ENCODE measurements at places on chromosomes 2 and 18. TPM values are rescaled to one million over a fixed set of nuclear protein-coding genes. Genes with fewer than 3 reads are reported as not detected.

MOGAT1 gene
- total RNA-seq: 0.62 TPM

USP40 gene
- 13.6 TPM for total RNA-seq

DNA sequence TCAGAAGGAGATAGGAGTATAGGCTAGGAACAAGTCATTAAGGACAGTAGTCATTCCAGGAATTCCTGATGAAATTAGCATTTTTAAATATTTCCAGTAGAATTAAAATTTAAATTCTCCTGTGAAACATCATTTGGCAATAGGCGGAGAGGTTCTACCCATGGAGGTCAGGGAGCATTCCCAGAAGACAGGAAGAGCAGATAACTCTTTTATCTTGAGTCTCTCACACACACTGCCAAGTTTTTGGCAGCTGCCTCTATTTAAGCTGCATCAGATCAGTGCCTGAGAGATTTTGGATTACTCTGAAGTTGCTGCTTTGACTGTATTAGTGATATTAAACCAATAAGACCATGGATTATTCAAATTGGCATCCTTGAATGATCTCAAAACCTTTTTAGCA, 714.7 kb downstream of the EPHA4 start:
- peaks cover 24% of the 10 kb centered on the region for H3K4me1 ChIP-seq
- no peak overlapping the region for H3K27ac ChIP-seq
- H3K27me3 ChIP-seq: peaks cover 4% of the 10 kb centered on the region
- no peak for DNase-seq
- H3K36me3 ChIP-seq: no peaks in the 10 kb centered on the region

DNA sequence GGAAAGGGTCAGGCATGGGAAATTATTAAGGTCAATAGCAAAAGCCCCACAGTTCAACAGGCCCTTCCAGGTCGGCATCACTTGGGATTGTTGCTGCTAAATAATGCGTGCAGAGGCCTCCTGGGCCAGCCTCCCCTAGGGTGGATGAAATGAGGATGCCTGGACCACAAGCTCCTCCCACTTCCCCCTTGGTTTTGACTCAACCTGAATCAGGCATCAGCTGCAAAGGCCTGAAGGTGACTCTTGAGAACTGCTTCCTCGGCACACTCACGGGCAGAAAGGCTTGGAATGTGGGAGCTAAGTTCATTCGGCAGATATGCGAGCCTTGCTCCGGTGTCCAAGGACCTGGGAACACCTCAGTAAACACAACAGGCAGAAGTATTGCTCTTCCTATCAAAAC, 69.3 kb downstream of the MBP start:
- DNase-seq: no peak
- H3K27me3 ChIP-seq: no peaks in the 10 kb centered on the region
- H3K4me3 ChIP-seq: no peak overlapping the region
- no peak overlapping the region for H3K27ac ChIP-seq

DNA sequence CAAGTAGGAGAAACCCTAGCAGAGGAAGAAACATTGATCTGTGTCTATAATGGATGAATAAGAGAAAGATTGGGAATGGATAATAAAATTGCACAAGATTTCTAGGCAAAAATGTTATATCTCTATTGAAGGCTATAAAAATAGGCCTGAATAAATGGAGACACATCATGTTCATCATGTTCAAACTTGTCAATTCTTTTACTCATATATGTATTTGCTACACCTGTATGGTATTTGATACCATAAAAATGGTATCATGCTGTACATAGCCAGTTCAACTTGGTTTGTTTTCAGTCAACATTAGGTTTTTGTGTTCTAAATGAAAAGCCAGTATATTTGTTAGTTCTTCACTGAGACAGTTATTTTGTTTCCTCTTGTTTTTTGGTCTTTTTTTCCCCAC, 132.2 kb upstream of the RNF152 start:
- H3K27me3 ChIP-seq: no peaks in the 10 kb centered on the region
- DNase-seq: no peak
- H3K27ac ChIP-seq: no peak overlapping the region

- H3K36me3 ChIP-seq: no peaks in the 10 kb centered on the region
- H3K4me1 ChIP-seq: peaks cover 26% of the 10 kb centered on the region
- DNase-seq: no peak
- H3K27ac ChIP-seq: no peak overlapping the region
- H3K4me3 ChIP-seq: peak overlapping the region; percentile 85
- peaks cover 64% of the 10 kb centered on the region for H3K27me3 ChIP-seq
Measured at GRCh38 chr2:192196421-192197194, 1.9 kb upstream of the TMEFF2 start.

GRCh38 chr18:48318436-48318835, 90.7 kb downstream of the ZBTB7C start:
- no peak overlapping the region for H3K27ac ChIP-seq
- DNase-seq: peak; percentile 31
- peaks cover 24% of the 10 kb centered on the region for H3K4me1 ChIP-seq

DNA sequence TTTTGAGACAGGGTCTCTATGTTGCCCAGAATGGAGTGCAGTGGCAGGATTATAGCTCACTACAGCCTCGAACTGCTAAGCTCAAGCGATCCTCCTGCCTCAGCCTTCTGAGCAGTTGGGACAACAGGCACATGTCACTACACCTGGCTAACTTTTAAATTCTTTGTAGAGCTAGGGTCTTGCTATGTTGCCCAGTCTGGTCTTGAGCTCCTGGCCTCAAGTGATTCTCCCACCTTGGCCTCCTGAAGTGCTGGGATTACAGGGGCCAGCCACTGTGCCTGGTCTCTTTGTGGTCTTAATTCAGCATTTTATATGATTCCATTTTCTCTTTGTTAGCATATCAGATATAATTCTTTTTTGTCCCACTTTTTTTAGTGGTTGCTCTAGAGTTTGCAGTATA, 34.1 kb downstream of the CEP192 start:
- no peak for DNase-seq
- no peaks in the 10 kb centered on the region for H3K27me3 ChIP-seq
- no peak overlapping the region for H3K4me3 ChIP-seq

GRCh38 chr2:81097361-81097760, 792.8 kb upstream of the LRRTM1 start:
- H3K4me1 ChIP-seq: peaks cover 11% of the 10 kb centered on the region
- H3K27me3 ChIP-seq: no peaks in the 10 kb centered on the region
- no peak for DNase-seq
